Activated T-helper 1 cell treated with anti-CD3 and anti-CD28 coated beads, Interleukin-12 subunit alpha, Interleukin-12 subunit beta, Interleukin-2, Interleukin-4 antibody, amounts not matched to agents 30 ng/mL and 10 ng/mL and 1 ng/mL, durations not matched to agents 14 hours and 24 hours and 36 hours (primary cell): ENCODE measurements at places on chromosomes 7 and 10.

DNA sequence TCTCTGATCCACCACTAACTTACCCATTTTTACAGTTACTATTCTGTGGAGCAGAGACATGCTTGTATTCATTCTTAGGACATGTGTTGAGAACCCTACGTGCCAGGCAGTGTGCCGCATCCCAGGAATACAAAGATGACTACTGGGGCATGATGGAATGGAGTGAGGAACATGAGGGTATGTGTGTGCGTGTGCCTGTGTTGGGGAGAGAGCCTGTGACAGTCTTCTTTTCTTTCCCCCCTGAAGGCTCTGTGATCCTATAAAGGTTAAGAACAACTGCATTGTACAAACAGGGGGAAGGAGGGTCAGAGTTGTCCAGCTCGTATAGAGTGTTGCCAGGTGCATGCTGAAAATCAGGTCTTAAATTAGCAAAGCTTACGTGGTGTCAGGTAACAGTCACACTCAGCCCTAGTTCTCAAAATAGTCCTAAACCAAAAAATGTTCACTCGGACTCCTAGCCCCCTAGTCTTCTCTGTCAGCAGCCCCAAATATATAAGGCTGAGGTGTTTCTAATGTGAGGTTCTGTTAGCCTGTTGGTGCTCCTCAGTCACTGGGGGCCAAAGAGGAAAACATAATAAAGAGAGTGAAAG is 161.9 kb downstream of the CELF2 start:
- DNase-seq: no peak

- DNase-seq: no peak
These were observed 19.6 kb upstream of the CTTNBP2 start for GRCh38 chr7:117892821-117893220.

DNA sequence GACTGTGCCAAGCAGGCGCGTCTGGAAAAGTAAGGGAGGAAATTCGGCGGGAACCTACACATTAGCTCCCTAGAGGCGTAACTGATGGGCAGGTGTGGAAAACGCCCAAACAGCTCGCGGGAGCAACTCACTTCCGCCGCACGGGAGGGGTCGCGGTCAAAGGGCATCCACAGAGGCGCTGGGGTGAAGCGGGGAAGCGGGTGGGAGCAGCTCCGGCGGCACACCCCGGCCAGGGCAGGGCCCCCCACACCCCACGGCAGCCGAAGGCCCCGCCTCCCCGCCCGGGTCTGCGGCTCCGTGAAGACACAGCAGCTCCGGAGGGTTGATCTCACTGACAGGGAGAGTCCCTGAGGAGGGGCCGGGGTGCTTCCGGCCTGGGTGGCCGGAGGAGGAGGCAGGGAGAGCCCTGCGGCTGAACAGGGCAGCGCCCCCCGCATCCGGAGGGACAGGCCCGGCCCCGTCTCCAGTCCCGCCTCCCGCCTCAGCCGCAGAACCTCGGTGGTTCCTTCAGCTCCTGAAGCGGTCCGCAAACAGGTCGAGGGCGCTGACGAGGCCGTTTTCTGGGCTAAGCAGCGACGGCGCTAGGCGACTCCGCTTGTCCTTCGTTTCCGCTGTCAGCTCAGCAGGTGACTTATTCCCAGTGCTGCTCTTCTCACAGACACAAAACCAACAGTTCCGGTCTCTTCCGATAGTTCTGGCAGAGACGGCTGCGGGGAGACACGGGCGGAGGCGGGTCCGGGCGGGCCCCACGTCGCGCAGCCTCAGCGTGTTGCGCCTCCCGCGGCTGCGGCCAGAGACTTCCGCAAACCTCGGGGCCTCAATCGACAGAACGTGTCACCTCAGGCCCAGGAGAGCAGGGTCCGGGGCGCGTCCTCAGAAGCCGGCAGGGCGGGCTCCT is 276.1 kb downstream of the DNAJB6 start:
- DNase-seq: peak; percentile 59

DNA sequence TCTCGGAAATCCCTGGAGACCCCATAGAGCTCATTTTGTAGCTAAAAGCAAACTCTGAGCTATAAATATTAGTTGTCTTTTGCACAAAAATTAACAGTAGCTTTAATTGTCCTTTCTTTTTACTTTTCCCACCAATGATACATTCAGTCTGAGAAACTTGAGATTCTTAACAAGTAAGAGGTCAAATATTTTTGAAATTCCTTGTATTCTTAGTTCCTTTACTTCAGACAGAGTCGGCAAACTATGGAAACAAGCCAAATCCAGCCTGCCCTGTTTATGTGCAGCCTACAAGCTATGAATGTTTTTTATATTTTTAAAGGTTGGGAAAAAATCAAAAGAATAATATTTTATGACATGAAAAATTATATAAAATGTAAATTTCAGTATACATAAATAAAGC is 146.6 kb downstream of the CTNNA3 start:
- no peak for DNase-seq

DNA sequence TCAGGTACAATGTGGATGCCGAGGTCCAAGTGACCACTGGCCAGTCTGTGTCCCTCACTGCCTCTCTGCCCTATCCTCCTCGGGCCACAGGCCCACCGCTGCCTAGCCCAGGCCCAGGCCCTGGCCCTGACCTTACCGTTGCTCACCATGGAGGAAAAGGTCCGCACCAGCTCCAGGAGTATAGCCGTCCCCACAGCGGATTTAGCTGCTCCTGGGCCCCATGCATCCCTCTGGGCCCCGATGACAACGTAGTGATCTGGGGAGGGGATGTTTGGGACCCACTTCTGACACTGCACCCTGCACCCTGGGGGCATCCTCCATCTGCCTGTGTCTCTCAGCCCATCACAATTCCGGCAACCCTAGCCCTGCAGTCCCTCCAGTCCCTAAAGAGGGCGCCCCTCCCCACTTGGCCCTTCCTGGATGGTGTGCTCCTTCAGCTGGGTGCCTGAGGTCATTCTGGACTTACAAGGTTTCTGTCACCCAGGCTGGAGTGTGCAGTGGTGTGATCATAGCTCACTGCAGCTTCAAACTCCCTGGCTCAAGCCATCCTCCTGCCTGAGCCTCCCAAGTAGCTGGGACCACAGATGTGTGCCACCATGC is 12.1 kb downstream of the TFR2 start:
- DNase-seq: no peak

- DNase-seq: no peak
These were observed 70.4 kb downstream of the ST8SIA6 start for GRCh38 chr10:17383801-17384555.

DNA sequence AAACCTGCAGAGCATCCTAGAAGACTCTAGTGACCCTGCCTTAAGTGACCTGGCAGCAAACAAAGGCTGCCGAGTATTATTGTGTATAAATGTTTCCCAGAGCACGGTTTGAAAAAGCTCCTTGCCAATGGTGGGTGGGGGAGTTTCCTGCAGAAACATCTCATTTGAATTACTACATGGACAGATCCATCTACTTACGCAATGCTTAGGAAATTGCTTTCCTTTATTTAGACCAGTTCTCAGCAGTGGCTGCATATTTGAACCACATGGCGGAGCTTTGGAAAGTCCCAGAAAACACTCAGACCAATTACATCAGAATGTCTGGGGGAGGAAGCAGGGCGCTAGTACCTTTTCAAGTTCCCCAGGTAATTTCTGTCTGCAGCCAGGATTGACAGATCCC is 560.9 kb downstream of the SDK1 start:
- no peak for DNase-seq

- DNase-seq: no peak
These were observed 128.8 kb upstream of the DNAJB12 start for GRCh38 chr10:72483471-72483870.

GRCh38 chr7:34332006-34332405 is 326.0 kb upstream of the NPSR1 start:
- DNase-seq: no peak

DNA sequence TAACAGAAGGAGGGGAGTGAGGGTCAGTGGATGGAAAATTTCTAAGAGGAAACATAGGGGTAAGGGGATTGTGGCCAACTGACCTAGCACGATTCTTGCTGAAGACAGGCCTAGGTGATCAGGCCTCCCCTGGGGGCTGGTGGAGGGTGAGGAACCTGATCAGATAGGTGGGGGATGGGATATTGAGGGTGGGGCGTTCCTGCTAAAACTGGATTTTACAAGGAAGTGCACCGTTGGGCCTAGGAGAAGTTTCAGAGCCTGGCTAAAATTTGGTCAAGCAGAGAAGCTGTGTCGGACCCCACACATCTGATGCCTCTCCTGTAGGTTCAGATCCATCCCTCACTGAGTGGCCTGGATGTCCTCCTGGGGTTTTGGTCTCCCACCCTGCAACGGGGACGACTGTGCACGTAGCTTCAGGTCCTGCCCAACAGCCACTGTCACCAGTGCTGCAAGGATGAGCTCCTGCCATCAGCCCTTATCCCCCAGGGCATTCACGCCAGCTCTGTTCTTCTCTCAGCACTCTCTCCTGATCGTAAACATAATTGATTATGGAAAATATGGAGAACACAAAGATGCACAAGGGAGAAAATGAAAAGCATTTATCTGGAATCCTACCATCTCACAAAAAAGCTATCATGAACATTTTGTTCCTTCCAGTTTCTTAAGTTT is 89.9 kb downstream of the ADCY1 start:
- DNase-seq: no peak

DNA sequence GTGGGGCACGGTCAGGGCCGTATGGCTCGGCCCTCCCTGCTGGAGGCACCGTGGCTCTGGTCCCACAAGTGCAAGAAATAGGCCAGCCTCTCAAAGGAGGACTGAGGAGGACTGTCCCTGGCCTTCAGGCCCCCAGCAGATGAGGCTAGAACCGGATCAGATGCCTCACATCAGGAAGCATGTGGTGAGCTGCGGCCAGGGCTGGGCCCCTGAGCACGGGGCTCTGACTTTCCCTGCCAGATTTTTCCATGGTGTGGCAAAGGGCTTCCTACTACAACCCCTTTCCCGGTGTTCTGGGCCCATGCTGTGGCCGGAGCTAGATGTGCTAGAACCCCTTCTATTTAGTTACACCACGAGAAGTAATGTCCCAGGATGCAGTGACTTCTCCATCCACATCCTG is 100.4 kb downstream of the TCERG1L start:
- no peak for DNase-seq

DNA sequence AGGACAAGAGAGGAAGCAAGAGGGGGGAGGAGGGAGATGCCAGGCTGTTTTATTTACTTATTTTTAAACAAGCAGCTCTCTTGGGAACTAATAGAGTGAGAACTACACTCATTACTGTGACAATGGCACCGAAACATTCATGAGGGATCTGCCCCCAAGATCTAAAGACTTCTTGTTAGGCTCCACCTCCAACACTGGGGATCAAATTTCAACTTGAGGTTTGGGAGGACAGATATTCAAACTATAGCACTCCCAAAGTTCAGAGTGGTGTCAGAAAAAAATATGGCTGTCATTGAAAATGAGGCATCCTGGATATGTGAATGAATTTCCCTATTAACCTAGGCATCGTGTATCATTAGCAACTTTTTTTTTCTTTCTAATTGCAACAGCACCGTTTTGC is 145.5 kb downstream of the ABCA13 start:
- no peak for DNase-seq

- no peak for DNase-seq
These were observed 71.4 kb downstream of the ITGB8 start for GRCh38 chr7:20401861-20402746.

DNA sequence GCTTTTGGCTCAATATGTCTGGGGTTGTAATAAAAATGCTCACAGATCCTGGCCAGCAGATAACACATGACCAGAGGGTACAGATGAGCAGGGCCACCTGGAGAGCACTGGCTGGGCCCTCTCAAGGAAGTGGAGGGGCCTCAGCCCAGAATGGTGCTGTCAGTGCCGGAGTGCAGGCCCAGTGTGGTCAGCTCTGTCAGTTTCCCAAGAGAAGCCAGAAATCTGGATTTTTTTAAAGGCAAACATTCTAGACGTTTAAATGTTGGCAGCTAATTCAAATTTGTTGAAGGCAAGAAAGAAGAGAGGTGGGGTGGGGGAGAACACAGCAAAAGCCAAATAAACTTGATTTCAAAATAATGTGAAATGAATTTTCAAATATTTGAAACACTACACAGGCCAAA is 2.0 kb downstream of the C10orf105 start:
- DNase-seq: no peak

- no peak for DNase-seq
These were observed 69.9 kb downstream of the NKX6-2 start for GRCh38 chr10:132715776-132716680.
